CD4-positive, alpha-beta T cell treated with Interleukin-15 for 4 hours (primary cell): ENCODE measurements at places on chromosomes 6 and 20.

DNA sequence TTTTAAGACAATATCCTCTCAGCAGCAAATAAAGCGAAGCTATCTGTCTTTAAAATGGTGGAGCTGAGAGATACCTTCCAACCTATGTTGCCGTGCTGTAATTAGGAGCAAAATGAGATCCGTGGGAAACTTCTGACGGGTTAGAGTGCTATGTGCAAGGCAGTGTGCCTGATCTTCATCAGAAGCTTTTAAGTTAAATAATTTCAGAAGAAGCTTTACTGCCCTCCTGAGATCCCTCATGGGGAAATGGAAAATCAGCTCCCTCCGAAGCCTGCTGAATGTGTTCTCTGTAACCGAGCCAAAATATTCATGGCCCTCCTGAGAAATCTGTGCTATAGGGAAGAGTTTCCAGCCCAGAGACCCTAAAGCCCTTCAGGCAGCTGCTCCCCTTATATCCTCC, 43.7 kb upstream of the TBC1D7 start:
- no peak for DNase-seq

- peak; percentile 42 for DNase-seq
These were observed 76.4 kb upstream of the RNF24 start for GRCh38 chr20:4091490-4092479.

GRCh38 chr20:50014570-50015562, 32.1 kb downstream of the SNAI1 start:
- no peak for DNase-seq

DNA sequence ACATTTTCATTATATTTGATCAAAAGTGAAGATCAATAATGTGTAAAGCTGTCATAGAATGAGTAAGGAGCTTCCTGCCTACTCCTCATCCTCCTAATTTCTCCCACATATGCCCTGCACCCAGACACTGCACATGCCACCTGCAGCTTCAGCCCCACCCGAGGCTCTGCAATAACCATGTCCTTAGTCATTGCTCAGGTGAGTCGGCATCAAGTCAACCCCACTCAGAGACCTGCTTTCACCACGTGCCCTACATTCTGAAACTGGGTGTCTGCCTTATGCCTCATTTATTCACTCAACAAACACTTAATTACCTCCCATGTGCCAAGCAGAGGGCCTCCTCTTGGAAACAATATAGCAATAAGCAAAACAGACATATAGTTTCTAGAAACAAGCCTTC, 15.4 kb upstream of the TNFAIP3 start:
- DNase-seq: no peak

- DNase-seq: no peak
These were observed 193.0 kb downstream of the BTBD3 start for GRCh38 chr20:12110711-12111110.

DNA sequence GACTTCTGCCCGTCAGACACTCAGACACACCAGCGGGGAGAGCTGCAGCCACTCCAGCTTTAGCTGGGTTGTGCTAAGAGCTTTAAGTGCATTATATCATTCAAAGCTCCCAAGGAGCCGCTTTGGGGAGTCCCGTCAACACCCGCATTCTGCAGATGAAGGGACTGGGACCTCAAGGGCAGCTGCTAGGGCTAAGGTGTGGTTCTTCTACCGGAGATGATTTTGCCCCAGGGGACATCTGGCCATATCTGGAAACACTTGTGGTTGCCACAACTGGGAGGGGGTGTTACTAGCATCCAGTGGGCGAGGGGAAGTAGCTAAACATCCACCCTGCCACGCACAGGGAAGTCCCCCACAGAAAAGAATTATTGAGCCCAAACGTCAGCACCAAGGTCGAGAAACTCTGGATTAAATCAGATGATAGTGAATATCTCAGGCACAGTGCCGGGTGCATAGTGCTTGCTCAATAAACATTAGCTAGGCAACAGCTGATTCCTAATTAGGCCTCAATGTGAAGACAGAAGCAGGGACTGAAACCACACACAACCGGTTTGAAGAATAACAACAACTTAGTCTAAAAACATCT, 29.6 kb downstream of the PMEPA1 start:
- DNase-seq: no peak

GRCh38 chr6:53023323-53023722, 28.2 kb upstream of the GSTA4 start:
- DNase-seq: no peak

DNA sequence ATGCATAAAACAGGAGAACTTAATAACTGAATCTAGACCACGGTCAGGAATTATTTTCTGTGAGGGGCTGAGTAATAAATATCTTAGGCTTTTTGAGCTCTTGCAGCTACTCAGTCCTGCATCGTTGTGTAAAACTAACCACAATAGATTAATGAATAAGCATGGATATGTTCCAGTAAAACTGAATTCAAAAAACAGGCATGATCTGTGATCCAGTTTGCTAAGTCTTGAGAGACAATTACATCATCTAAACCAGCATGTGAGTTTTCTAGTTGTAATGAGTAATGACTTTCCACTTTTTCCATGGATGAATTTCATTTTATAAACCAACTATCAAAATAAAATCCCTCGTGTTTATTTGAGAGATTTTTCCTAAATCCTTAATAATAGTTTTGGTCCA, 336.8 kb downstream of the RFPL4B start:
- DNase-seq: no peak

GRCh38 chr6:5151360-5151954, 66.3 kb downstream of the PPP1R3G start:
- DNase-seq: no peak

DNA sequence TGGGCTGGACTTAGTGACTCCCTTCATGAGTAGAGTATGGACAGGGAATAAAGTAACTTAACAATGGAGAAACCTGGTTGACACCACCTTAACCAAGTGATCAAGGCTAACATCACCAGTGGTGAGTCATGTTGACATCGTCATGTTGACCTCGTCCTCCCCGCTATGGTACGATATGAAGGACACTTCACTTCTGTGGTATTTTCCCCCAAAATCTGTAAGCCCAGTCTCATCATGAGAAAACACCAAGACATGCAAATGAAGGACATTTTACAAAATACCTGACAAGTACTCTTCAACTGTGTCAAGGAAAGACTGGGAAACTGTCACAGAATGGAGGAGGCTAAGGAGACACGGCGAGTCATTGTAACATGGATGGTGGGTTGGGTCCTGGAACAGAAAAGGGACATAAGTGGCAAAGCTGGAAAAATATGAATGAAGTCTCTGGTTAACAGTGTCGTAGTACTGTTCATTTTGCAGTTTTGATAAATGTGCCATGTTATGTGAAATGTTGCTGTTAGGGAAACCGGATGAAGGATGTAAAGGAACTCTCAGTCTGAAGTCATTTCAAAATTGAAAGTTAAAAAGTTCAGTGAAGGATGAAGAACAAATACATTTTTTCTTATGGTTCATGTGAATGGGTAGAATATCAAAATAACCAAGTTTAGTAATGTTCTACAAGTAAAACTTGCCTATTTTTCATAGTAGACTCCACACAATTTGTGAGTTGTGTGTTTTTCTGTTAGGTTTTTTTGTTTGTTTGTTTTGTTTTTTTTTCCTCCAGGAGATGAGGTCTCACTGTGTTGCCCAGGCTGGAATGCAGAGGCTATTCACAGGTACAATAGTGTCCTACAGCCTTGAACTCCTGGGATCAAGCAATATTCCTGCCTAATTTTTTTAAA, 247.5 kb downstream of the TMEM242 start:
- DNase-seq: peak; percentile 15

DNA sequence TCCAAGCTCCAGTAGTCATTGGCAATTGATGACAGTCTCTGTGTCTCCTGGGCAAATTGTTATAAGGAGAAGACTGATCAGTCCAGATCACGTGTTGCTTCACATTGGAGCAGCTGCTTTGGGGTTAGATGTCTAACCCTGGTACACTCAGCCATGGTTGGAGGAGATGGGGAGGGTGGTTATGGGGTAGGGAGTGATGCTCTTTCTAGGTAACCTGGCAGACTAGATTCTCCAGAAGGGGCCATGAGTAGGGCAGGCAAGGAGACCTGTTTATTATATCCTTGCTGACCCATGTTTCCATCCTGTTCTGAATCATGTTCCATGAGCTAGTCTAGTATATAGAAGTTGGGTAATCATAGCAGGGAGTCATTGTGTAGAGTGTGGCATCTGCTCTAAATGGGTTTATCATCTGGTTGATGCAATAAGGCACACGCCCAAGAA, 50.8 kb upstream of the BACH2 start:
- DNase-seq: no peak

DNA sequence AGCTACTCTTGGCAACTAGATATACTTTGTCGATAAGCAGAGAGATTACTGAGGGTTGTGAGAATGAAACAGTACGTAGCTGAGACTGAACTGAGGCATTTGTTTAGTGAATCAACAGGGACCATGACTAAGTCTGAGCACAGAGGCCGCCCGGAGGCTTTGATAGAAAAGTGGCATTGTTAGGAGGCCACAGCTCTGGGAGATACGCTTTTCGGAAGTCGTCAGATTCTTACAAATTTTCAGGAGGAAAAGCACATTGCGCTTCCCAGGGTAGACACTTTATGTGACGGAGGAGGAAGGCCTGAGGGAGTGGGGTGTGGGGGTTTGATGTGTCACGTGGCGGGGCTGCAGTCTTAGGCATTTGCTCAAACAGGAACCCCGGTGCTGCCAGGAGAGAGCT, 69.4 kb downstream of the PSMG4 start:
- no peak for DNase-seq

DNA sequence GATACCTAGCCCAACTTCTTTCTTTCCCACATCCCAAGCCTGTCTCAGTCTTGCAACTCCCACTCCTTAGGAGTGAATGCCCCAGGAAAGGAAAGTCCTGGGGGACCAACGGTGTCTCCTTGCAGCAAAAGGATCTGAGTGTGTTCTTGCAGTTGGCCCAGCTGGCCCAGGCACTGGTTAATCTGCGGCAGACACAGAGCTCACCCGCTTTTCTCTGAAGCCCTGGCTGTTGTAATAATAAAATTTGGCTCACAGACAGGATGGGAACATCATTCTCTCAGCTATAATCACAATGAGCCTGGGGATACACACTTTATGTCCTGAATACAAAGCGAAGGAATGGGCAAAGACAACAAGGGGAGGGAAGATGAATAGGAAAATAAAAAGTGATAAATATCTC, 287.0 kb upstream of the PRND start:
- DNase-seq: no peak

DNA sequence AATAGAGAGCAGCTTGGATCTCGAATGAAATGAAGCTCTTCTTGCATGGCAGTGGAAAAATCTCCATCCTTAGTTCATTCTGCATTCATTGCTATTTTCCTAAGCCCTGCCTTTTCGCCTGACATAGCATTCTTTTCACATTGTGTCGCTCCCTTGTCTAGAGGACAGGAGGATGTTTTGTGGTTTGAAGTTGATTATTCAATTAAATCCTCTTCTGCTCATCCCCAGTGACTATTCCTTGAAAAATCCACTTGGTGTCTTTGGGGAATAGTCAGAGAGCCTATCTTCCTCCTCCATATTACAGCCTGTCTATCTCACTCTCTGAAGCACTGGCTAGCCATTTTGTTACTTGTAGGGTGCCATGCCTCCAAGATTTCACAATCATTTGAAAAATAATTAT, 161.2 kb downstream of the KLHL32 start:
- no peak for DNase-seq

- no peak for DNase-seq
These were observed 215.8 kb upstream of the RREB1 start for GRCh38 chr6:6891949-6892461.

DNA sequence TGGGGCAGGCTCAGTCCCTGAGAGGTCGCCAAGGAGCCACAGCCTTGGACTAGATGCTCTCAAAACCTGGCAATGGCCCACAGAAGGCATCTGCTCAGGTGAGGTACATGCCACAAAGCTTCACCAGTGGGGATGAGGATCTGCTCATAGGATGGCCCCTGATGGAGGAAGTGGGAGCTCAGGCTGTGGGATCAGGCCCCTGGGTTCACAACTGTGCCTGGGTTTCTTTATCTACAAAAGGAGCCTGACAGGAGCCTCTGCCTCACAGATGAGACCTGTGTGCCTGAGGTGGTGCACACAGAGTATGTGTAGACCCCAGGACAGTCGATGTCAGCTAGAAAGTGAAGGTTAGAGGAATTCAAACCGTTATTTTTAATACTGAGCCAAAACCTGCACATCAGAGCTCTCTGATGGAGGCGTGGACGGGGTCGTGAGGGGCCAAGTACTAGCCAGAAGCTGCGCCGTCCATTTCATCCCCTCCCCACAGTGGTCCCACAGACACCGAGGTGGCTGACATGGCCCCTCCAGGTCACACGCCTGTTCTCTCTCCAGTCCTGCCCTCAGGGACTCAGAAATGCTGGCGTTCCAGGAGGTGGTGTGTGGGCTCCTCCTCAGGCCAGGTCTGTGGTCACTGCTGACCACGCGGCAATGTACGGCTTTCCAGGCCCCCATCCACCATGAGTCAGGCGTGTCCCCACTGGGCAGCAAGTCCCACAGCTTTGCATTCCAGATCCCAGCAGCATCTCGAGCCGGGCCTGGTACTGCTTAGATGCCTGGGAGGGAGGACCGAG, 33.3 kb downstream of the NTSR1 start:
- DNase-seq: no peak

DNA sequence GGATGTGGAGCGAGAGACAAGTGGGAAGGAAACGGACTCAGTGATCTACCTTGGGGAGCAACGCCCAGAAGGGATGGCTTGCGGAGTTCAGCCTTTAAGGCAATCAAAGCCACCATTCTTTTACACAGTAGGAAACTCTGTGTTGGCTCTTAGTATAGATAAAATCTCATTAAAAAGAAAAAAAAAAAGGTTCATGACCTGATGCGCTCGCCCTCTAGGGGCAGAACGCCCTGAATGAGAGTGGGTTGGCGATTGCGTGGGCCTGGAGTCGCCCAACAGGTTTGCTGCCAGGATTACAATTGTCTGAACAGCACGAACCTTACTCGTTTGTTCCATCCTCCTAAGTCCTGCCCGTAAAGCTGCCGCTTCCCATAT, 1.2 kb downstream of the TPD52L1 start:
- DNase-seq: no peak

DNA sequence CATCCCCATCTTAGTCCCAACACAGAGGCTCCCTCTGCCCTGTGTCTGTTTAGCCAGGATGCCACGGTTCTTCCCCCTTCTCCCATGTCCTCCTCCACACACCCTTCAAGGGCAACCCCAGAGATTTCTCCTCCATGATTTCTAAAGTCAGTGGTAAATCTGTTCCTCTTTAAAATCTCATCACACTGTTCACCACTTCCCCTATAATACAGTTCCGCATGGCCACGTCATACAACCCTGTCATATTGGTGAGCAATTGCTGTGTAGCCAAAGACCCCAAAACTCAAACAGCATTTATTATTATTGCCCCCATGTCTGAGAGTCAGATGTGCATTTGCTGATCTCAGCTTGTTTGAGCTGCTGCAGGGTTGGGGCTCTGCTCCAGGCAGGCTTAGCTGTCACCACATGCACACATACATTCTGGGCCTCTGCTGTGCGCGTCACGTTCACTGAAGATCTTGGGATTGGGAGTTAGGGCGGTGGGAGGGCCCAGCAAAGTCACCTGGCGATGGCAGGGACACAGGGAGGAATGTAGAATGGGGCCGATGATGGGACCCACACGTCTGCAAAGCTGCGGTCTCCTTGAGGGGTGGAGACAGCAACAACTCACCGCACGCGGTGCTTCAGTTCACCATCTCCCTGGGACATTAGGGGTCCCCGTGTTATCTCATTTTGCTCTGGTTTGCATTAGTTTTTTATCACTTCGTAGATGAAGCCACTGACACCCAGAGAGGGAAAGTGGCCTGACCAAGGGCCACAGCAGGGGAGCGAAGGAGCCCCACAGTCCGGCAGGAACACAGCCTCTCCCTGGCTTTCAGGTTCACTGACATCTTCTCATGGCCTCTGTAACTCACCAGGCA, 36.9 kb upstream of the CD93 start:
- no peak for DNase-seq
